ENCODE measurements at places on chromosomes 12 and 14. TPM values are rescaled to one million over a fixed set of nuclear protein-coding genes. Genes with fewer than 3 reads are reported as not detected.

DNA sequence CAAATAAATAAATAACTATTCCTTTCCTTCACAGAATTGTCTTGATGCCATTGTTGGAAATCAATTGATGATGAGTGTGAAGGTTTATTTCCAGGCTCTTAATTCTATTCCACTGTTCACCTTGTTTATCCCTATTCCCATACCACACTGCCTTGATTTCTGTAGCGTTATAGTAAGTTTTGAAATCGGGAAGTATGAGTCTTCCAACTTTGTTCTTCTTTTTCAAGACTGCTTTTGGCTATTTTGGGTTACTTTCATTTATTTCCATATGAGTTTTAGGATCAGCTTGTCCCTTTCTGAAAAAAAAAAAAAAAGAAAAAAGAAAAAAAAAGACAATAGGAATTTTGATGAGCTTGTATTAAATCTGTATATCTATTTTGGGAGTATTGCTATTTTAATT, 9.3 kb upstream of the CDK2AP1 start:
- no peak for DNase-seq

DNA sequence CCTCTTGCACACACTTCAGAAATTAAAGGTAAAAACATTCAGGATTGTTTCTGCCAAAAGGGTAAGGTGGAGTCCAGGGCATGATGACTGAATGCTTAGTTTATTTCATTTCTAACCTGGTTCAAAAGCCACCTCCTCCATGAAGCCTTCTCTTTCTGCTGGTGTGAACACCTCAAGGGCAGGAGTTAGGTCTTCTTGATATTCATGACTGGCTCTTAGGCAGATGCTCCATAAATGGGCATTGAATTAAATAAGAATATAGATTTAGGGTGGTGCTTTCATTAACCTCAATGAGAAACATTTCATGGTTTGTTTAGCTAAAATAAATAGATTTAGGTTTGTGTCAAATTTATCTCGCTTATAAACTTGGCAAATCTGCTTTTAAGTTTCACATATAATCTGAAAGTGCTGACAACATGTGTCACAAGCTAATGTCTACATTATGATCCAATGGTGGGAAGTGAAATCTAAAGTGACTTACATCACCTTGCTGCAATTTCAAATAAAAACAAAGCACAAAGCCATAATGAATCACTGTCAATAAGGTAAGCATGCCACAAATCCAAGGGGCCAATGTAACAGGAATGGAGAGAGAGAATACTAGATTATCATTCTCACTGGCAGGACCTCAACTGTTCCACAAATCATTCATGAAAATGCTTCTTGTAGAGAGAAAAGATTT, 72.7 kb upstream of the GRIP1 start:
- DNase-seq: no peak

DNA sequence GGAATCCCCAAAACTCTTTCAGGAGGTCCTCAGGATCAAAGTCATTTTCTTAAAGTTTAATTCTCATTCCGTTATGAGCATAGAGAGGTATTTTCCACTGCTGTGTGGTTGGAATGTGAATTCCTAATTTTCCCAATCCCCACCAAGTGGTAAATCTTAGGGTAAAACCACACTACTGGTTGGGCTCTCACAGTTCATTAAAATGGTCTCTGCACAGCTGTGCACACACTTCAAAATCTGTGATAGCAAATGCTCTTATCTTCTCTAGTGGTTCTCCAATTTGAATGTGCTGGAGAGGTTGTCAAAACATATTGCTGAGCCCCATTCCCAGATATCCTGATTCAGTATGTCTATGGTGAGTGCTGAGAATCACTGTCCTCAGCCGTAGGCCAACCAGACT, 189.1 kb downstream of the BMP4 start:
- no peak for DNase-seq

GRCh38 chr14:98835051-98835824, 436.8 kb downstream of the BCL11B start:
- no peak for DNase-seq

DNA sequence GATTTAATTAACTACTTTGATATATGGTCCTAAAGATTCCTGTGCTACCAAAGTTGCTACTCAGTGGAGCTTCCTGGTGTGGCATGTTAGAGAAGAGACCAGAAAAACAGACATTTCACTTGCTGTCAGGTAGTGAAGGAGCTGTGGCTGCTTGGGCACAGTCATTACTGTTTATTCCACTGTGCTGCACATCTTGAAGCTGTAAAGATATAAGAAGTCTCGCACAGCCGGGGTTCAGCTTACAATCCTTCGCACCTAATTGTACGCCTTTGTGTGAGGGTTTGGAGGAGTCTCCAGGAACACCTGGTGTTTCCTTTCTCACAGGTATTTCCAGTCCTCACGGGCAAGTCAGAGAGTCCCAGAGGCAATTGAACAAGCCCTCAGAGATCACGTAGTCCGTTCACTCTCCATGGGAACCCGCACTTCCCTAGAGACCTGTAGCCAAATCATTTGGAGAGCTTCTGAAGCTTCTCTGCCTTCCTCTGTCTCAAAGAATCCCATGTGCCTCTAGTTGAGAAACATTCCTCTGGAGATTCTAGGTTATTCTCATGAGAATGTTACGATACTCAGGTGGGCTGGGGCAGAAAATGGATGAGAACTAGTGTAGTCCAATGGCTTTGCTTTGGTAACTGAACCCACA, 4.1 kb downstream of the EVL start:
- no peak for DNase-seq

DNA sequence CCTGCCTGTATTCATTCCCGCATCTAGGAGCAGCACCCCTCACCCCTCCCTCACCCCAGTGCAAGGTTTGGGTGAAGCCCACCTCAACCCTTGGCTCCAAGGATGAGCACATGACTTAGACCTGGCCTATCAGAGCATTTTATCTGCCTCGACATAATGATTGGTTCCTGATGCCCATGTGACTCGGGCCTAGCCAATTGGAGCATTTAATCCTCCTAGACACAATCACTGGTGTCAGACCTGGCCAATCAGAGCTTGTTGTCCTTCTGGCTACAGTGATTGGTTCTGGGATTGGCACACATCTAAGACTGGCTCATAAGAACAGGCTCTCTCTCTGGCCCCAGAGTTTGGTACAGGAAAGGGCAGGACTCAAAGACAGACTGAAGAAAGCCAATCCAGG, 73.1 kb upstream of the MYL2 start:
- DNase-seq: no peak

DNA sequence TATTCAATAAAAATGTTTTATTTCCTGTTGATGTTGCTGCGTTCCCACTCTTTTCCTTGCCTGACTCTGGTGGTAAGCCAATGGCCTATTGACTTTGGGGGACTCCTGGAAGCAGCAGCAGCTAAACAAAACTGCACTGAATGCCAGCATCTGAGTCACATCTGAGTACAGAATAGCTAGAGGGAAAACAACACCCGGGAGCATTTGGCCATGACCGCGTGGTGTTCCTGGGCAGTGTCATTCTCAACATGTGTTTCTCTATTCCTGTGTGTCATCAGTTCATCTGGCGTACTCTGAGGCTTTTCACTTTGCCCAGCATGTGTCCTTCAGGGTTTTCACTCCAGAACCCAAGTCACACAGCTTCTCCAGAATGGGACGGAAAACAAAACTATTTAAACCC, 238.8 kb downstream of the PAWR start:
- DNase-seq: no peak

DNA sequence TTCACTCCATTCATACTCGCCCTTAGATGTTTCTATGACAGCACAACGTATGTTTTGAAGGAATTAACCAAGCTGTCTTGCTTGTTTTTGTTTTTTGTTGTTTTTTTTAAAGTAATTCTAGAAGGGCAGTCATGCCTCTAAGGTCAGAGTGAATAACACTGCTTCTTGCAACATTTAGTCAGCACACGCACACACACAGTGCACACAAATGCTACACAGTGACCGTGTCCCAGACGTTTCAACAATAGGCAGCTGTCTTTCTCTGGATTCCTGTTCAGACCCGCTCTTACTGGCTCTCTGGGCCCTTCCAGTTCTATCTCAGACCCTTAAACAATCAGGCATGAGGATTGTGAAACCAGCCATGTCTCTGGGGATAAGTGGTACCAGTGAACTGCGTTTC, 351.0 kb upstream of the FKBP4 start:
- no peak for DNase-seq

DNA sequence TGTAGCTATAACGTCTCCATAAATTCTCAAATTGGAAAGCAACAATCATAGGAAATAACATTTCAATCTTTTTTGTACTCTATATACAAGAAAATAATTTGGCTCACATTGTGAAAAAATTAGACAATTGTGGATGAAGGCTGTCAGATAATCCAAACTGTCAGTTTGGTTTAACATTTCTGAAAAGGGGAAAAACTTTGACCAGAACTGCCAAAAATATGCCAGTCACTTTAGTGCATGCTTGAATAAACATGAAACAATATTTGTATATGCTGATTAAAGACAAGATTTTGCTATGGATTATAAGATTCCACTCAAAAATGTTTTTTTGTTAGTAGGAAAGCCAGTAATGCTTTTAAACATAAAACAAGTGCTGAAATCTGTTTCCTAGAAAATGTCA, 38.9 kb downstream of the CCDC59 start:
- no peak for DNase-seq

DNA sequence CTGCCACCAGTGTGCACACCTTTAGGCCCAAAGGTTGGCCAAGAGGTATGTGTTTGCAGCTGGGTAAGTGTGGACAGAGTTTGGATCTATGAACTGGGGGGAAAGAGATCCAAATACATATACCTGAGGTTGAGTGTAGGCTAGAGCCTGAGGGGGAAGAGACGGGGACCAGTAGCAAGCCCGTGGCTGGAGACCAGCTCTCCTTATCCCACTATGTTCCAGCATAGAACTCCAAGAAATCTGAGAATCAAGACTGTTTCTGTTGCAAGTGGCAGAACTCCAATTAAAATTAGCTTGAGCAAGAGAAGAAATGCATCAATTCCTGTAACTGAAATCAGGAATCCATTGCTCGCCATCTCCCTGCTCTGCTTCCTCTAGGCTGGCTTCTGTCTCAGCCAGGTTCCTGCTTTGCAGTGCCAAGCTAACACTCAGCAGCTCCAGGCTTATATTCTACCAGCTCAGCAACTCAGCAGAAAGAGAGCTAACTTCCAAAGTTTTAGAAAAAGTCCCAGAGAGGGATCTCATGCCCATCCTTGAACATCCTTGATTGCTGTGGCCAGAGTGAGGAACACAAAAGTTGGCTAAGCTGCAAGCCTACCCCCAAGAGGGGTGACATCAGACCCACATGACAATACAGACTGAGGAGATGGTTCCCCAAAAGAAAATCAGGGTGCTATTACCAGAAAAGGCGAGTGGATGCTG, 1.5 kb upstream of the PCK2 start:
- no peak for DNase-seq

GRCh38 chr12:107477947-107478610, 207.5 kb upstream of the PWP1 start:
- no peak for DNase-seq

DNA sequence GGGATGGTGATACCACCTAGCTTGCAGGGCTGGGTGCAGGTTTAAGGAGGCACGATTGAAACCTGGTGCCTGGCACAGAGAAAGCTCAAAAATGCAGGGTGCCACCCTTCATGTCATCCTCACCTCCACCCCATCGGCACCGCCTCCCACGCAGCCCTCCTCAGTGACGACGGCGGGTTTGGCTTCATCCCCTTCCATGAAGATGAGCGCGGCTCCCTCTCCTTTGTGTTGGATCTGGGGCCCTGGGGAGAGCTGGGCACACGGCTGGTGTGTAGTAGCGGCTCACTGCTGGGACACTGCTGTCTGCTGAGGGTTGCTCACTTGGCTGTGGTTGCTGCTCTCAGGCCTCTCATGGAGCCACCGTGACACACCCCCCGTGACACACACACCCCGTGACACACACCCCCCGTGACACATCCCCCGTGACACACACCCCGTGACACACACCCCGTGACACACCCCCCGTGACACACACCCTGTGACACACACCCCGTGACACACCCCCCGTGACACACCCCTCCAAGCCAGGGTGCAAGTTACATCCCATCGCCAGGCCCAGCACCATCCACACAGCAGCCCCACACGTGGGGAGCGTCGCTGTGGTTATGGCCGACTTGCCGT, 42.9 kb upstream of the FZD10 start:
- no peak for DNase-seq

- no peak for DNase-seq
Measured at GRCh38 chr14:49220492-49220891, 365.7 kb downstream of the RPS29 start.

OVCH1 gene
- total RNA-seq: not detected

PRKD1 gene
- total RNA-seq: not detected

AGAP2 gene
- 63.5 TPM for total RNA-seq

P2RX2 gene
- total RNA-seq: not detected

MSI1 gene
- total RNA-seq: not detected

TMED10 gene
- total RNA-seq: 244 TPM

GYS2 gene
- total RNA-seq: not detected

MGP gene
- 1.1 TPM for total RNA-seq

IL22 gene
- total RNA-seq: not detected
